Endothelial cell (in vitro differentiated cells): ENCODE measurements at places on chromosomes 4 and X.

- peaks cover 8% of the 10 kb centered on the region for H3K4me1 ChIP-seq
- no peak for DNase-seq
- peaks cover 18% of the 10 kb centered on the region for H3K27me3 ChIP-seq
- H3K4me3 ChIP-seq, result no peak overlapping the region
- no peak overlapping the region for H3K27ac ChIP-seq
Observed at GRCh38 chr4:726235-726787, 20.7 kb downstream of the PCGF3 start.

DNA sequence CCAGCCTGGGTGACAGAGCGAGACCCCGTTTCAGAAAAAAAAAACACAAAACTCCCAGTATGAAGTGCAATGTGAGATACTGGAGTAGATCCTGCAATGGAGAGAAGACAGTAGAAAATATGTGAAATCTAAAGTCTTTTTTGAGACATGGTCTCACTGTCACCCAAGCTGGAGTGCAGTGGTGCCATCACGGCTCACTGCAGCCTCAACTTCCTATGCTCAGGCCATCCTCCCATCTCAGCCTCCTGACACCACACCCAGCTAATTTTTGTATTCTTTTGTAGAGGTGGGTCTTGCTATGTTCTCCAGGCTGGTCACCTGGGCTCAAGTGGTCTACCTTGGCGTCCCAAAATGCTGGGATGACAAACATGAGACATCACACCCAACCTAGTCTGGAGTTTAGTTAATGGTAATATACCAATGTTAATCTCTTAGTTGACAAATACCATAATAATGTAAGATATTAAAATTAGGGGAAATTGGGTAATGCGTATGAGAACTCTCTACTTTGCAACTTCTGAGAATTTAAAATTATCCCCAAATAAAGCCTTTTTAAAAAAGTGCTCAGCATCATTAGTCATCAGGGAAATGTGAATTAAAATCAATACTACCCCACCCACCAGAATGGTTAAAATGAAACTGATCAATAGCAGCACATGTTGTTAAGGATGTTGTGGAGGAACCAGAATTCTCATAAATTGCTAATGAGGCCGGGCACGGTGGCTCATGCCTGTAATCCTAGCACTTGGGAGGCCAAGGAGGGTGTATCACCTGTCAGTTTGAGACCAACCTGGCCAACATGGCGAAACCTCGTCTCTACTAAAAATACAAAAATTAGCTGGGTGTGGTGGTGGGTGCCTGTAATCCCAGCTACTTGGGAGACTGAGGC is 15.0 kb downstream of the RBMX start:
- H3K4me3 ChIP-seq, result no peak overlapping the region
- peaks cover 2% of the 10 kb centered on the region for H3K4me1 ChIP-seq
- no peak for DNase-seq
- H3K27ac ChIP-seq, result no peak overlapping the region
- peaks cover 4% of the 10 kb centered on the region for H3K36me3 ChIP-seq
- H3K27me3 ChIP-seq, result peaks cover 2% of the 10 kb centered on the region

- DNase-seq, result no peak
- H3K27me3 ChIP-seq, result no peaks in the 10 kb centered on the region
- no peaks in the 10 kb centered on the region for H3K36me3 ChIP-seq
- H3K27ac ChIP-seq, result no peak overlapping the region
- no peaks in the 10 kb centered on the region for H3K4me1 ChIP-seq
Observed at GRCh38 chr4:181949704-181950312, 293.4 kb upstream of the TENM3 start.

GRCh38 chr4:32841217-32841616 is 2121.0 kb downstream of the PCDH7 start:
- H3K27ac ChIP-seq, result no peak overlapping the region
- no peaks in the 10 kb centered on the region for H3K36me3 ChIP-seq
- no peak for DNase-seq
- peaks cover 2% of the 10 kb centered on the region for H3K27me3 ChIP-seq
- no peak overlapping the region for H3K4me3 ChIP-seq
- H3K4me1 ChIP-seq, result no peaks in the 10 kb centered on the region

- no peak for DNase-seq
- no peak overlapping the region for H3K27ac ChIP-seq
- H3K27me3 ChIP-seq, result no peaks in the 10 kb centered on the region
- H3K4me1 ChIP-seq, result no peaks in the 10 kb centered on the region
Observed at GRCh38 chr4:62670514-62670913, 1470.4 kb downstream of the ADGRL3 start.

GRCh38 chrX:65932173-65933084 is 107.5 kb downstream of the VSIG4 start:
- peaks cover 2% of the 10 kb centered on the region for H3K27me3 ChIP-seq
- no peak overlapping the region for H3K4me3 ChIP-seq
- no peak overlapping the region for H3K27ac ChIP-seq
- H3K4me1 ChIP-seq, result no peaks in the 10 kb centered on the region
- H3K36me3 ChIP-seq, result no peaks in the 10 kb centered on the region

- H3K4me3 ChIP-seq, result no peak overlapping the region
- no peak for DNase-seq
- H3K27me3 ChIP-seq, result no peaks in the 10 kb centered on the region
- peaks cover 4% of the 10 kb centered on the region for H3K4me1 ChIP-seq
- H3K36me3 ChIP-seq, result no peaks in the 10 kb centered on the region
Observed at GRCh38 chrX:77966361-77966760, 3.1 kb downstream of the PGAM4 start.

DNA sequence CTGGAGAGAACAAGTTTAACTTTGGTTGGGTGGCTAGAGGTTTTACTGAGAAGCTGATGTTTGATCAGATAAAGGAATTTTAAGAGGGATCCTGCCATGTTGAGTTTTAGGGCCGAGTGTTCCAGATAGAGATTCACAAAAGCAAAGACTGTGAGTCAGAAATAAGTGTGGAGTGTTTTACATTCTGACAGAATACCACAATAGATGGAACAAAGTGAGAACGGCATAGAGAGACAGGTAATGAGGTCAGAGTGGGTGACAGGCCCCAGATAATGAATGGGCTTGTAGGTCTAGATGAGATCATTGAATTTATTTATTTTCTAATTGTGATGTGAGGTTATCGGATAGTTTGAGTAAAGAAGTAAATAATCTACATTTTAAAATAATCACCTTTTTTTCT is 502.6 kb downstream of the EPHA5 start:
- peaks cover 2% of the 10 kb centered on the region for H3K4me1 ChIP-seq
- H3K36me3 ChIP-seq, result no peaks in the 10 kb centered on the region
- no peaks in the 10 kb centered on the region for H3K27me3 ChIP-seq
- H3K27ac ChIP-seq, result no peak overlapping the region
- no peak for DNase-seq

GRCh38 chr4:152536545-152537182 is 772 bp upstream of the FBXW7 start:
- peaks cover 32% of the 10 kb centered on the region for H3K4me1 ChIP-seq
- H3K27me3 ChIP-seq, result peaks cover 15% of the 10 kb centered on the region
- no peak for DNase-seq
- peak overlapping the region; percentile 96 for H3K27ac ChIP-seq

DNA sequence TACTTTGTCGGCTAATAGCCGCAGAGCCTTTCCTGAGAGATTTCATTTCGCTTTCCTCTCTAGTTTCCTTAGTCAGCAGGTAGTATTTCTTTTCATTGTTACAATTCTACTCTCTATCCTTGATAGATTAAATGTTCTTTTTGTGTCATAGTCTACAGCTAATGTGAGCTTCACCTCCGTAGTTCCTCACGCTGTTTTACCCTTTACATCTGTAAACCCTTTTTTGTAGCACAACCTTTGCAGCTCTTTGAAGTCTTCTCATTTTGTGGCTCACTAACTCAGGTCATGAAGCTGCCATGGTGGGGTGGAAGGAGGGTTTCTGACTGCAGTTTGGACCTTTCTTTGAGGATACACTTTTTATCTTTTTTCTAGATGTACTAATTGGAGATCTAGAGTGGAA is 1008.8 kb upstream of the PABPC4L start:
- no peak for DNase-seq
- H3K36me3 ChIP-seq, result no peaks in the 10 kb centered on the region
- H3K4me3 ChIP-seq, result no peak overlapping the region
- peaks cover 9% of the 10 kb centered on the region for H3K4me1 ChIP-seq
- no peaks in the 10 kb centered on the region for H3K27me3 ChIP-seq

DNA sequence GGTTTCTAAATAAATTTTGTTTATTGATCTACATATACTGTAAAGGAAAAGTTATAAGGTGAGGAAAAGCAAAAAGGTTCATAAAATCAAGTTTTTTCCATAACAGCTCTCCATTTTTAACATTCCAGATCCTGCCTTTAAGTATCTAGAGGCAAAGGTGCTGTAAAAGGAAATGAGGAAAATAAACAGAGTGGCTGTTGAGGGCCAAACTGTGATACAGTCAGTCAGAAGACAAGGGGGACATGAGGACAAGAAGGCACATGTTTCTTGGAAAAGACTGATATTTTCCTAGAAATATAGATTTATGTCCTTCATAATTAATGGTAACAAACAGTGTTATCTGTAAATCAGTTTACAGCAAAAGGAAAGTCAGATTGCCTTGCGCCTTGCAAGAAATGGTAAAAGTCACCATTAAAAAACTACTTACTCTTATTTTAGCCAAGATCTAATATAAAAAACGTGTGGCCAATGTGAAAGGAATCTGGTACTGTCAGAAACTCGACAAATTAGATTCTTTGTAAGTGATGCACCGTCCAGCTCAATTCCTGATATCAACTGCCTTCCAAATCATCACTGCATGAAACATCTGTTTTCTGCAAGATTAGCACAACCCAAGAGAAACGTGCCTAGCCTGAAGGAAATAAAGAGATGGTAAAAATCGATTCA is 34.0 kb upstream of the VEGFD start:
- peaks cover 15% of the 10 kb centered on the region for H3K36me3 ChIP-seq
- H3K4me1 ChIP-seq, result no peaks in the 10 kb centered on the region
- H3K27ac ChIP-seq, result no peak overlapping the region
- H3K4me3 ChIP-seq, result peak overlapping the region; percentile 70
- peaks cover 2% of the 10 kb centered on the region for H3K27me3 ChIP-seq

GRCh38 chr4:128942607-128943006 is 133.1 kb downstream of the JADE1 start:
- H3K4me3 ChIP-seq, result peak overlapping the region; percentile 29
- no peak overlapping the region for H3K27ac ChIP-seq
- H3K4me1 ChIP-seq, result no peaks in the 10 kb centered on the region
- DNase-seq, result no peak
- peaks cover 1% of the 10 kb centered on the region for H3K27me3 ChIP-seq

GRCh38 chr4:95540227-95540626 is 8.5 kb downstream of the UNC5C start:
- H3K4me3 ChIP-seq, result no peak overlapping the region
- no peak overlapping the region for H3K27ac ChIP-seq
- no peak for DNase-seq
- H3K27me3 ChIP-seq, result no peaks in the 10 kb centered on the region

GRCh38 chr4:17814140-17814539 is 3.4 kb downstream of the NCAPG start:
- peaks cover 6% of the 10 kb centered on the region for H3K36me3 ChIP-seq
- no peak overlapping the region for H3K27ac ChIP-seq
- peaks cover 7% of the 10 kb centered on the region for H3K27me3 ChIP-seq
- H3K4me3 ChIP-seq, result no peak overlapping the region
- peaks cover 20% of the 10 kb centered on the region for H3K4me1 ChIP-seq
- DNase-seq, result no peak

DNA sequence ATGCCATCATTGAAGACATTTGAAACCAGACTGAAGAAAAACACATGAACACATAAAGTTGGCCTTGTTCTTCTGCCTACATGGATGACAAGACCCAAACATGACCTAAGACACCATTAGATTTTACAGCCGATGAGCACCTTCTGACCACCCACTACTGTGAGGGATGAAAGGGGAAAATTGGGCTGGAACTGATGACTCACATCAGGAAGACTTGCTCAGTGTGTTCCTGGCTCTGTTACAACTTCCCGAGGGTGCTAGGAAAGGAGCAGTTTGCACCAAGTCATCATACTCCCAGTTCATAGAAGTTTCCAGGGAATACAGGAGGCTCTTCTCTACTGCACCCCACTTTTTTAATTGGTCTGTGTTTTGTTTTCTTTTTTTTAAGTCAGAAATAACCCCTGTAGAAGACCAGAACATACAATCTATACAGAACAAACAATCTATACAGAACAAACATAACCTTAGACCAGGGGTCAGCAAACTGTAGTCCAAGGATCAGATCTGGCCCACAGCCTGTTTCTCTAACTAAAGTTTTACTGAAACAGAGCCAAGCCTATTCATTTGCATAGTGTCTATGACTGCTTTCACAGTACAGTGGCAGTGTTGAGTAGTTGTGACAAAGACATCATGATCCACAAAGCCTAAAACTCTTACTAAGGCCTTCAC is 25.3 kb downstream of the BTC start:
- no peaks in the 10 kb centered on the region for H3K36me3 ChIP-seq
- no peak overlapping the region for H3K4me3 ChIP-seq
- no peaks in the 10 kb centered on the region for H3K4me1 ChIP-seq
- H3K27ac ChIP-seq, result no peak overlapping the region
- no peak for DNase-seq
- H3K27me3 ChIP-seq, result no peaks in the 10 kb centered on the region

DNA sequence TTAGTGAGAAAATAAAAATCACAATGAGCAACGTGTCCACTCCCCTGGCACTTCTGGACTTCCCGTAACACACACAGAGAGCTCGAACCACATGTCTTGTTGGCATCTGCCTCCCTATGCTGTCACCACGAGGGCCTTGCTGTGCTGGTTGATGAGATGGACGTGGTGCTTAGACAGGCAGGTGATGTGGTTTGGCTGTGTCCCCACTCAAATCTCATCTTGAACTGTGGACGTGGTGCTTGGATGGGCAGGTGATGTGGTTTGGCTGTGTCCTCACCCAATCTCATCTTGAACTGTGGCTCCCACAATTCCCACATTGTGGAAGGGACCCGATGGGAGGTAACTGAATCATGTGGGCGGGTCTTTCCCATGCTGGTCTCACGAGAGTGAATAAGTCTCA is 40.0 kb downstream of the FGFRL1 start:
- H3K27me3 ChIP-seq, result peaks cover 29% of the 10 kb centered on the region
- no peak for DNase-seq
- no peak overlapping the region for H3K4me3 ChIP-seq
- peaks cover 8% of the 10 kb centered on the region for H3K4me1 ChIP-seq

DNA sequence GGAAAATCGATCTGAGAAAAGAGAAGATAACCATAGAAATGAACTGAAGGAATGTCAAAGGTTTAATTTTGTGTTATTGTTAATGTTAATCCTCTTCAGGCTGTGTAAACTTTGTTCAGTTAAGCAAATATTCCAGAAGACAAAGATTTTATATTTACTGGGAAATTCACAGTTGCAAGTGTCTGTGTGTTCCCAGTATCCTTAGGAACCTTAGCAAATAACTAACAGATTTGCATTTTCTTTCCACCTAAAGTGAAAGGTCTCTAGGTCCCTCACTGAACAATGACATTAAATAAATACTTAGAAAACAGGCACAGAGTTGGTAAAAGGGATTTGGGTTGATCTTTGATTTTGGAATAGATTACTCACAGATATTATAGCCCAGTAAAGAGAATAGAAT is 324.7 kb downstream of the C4orf33 start:
- no peak overlapping the region for H3K4me3 ChIP-seq
- no peaks in the 10 kb centered on the region for H3K27me3 ChIP-seq
- no peak overlapping the region for H3K27ac ChIP-seq
- no peak for DNase-seq
- no peaks in the 10 kb centered on the region for H3K36me3 ChIP-seq

DNA sequence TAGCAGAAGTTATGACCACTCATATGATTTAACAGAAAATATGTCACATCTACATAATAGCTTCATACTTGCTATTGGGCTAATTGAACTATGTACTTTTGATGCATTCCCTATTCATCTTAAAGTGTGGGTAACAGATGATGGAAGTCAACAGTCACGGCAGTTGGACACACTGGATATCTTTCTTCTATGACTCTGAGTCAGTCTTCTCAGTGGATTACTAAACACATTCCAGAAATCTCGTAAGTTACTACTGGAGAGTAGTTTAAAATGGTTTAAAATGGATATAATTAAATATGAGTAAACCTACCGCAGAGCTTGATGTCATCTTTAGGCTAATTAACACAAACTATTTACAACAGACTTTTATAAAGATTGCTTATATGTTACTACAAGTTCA is 30.1 kb upstream of the CFAP299 start:
- H3K27me3 ChIP-seq, result peaks cover 1% of the 10 kb centered on the region
- H3K4me3 ChIP-seq, result no peak overlapping the region
- H3K36me3 ChIP-seq, result no peaks in the 10 kb centered on the region
- no peak for DNase-seq
